ENCODE measurements at places on chromosomes 16 and 17.

GRCh38 chr16:86261379-86261778 is 248.9 kb upstream of the FOXF1 start:
- no peak for DNase-seq

DNA sequence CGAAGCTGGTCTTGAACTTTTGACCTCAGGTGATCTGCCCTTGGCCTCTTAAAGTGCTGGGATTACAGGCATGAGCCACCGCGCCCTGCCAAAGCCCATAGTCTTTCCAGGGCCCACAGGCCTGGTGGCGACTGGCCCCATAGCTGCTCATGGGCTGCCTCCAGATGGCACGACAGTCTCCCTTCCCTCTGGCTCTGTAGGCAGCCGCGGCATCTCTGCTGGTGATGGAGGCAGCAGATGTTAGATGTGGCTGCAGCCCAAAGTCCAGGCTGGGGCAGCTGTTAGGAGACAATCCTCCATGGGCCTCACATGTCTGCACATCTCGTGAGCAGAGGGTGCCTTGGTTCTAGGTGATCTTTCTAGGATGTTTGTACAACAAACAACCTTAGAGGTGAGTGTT is 69.7 kb upstream of the DNAJA2 start:
- no peak for DNase-seq

DNA sequence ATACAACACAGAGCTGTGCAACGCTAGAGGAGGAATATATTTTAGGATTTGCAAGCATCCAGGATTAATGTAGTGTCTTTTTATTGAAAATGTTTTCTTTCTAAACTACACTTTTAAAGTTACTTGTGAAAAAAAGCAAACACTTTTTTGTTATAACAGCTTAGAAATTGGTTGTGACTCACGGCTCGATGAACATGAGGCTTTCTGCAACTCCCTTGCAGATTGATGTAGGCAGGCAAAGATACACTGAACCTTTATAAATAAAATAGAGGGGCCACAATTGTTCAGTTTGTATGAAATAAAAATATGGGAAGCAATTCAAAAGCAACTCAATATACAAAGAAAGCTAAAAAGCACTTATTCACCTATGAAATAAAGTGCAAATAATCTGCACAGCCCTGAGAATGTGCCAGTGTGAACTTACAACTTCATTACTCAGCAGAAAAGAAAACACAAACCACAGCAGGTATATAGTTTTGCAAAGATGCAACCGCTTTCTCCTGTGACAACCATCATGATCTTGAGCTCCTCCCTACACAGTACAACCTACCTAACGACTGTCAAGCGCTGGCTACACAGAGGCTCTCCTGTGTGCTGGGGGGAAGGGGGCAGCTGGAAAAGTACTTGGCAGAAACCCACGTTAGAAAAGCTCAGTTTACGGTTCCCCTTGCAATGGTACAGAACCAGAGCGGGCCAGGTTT is 948 bp downstream of the LUC7L start:
- DNase-seq: no peak

DNA sequence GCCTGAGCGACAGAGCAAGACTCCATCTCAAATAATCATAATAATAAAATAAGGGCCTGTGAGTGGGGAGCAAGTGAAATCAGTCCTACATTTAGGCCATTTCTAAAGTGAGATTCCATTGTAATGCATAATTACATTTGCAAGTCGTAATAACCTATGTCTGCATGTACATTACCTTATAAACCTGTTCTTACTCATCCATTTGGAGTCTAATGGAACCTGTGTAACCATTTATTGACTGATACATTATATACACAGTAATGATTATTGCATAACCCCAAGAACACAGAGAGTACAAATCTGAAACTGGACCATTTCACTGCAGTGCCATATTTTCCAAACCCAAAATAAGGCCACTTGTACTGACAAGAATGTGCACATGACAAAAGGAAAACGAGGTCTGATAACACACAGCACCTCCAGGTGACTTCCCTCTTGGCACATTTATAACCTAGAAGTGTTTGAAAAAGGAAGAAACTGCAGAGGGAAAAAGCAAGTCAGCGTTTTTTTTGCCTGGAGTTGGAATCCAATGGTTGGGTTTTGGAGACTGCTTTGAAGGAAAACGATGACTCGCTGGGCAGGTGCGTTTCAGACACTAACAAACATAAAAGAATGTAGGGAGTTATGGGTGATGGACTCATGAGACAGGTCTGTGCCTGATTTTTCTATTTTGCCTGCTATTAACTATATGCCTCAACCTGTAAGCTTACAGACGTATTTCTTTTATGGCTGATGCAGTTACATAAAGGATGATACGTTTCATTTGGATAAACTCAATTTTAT is 63.6 kb upstream of the KIFC3 start:
- no peak for DNase-seq

DNA sequence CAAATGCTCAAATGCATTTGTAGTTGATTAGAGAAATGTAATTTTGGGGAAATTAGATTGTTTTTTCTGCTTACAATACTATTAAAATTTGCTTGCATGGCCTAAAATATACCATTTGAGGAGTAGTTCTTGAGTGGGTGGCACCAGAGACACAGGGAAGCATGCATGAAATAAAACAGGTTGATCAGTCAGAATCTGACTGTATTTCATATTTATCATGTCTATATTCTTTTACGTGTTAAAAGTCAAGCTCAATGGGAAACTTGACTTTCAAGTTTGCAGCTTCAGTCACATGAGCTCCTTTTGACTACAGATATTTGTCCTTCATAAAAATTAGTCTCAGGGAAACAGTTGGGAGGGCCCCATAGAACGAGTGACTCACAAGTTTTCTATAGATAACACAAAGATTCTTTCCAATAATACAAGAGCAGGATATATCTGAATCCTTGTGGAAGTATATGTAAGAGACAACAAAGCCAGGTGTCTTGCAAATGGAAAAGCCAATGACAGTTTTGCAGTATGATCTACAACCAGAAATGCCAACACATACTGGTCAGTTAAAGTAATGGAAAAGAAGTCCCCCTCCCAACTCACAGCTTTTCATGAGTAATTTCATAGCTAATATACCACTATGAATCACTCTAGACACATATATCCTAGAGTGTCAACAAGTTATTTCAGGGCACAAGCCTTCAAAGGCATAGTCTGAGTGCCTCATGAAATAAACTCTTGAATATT is 42.2 kb upstream of the CORO6 start:
- no peak for DNase-seq

GRCh38 chr17:65020284-65020683 is 36.3 kb downstream of the GNA13 start:
- no peak for DNase-seq

DNA sequence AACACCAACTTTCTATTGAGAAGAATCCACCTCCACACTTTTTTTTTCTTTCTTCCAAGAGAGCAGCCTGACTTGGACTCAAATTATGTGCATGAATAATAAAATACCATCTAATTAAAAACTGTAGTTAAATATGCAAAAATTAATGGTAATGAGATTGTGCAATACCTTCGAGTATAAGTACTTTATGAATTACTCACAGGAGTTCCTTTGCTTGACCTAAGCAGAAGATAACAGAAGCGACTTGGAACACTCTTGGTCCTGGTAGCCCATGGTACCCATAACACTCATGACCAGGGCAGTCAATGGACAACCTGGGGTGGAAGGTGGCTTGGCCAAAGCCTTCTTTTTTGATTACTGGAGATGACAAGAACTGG is 203.5 kb upstream of the IRX3 start:
- DNase-seq: no peak

DNA sequence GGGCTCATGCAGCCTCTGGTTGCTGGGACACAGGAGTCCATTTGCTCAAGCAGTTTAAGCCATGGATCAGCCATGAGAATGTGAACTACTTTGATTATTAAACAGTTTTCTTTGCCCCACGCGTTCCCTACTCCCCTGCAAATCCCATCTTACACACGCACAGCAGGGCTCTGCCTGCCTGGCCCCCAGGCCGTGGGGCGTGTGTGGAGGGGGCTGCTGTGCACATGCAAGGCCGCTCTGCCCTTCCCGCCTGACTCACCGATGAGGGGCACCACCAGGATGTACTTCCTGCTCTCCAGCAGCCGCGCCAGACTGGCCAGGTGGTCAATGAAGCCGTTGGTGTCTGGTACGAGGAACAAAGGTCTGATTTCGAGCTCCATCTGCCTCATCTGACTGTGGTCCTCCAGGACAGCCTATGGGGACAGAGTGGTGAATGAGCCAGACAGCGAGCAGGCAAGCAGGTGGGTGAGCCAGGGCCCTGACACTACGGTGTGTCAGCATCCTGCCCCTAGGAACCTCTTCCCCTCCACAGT is 13.7 kb downstream of the HIC1 start:
- no peak for DNase-seq

- DNase-seq: no peak
These were observed 36.5 kb upstream of the RASL10B start for GRCh38 chr17:35694906-35695305.

DNA sequence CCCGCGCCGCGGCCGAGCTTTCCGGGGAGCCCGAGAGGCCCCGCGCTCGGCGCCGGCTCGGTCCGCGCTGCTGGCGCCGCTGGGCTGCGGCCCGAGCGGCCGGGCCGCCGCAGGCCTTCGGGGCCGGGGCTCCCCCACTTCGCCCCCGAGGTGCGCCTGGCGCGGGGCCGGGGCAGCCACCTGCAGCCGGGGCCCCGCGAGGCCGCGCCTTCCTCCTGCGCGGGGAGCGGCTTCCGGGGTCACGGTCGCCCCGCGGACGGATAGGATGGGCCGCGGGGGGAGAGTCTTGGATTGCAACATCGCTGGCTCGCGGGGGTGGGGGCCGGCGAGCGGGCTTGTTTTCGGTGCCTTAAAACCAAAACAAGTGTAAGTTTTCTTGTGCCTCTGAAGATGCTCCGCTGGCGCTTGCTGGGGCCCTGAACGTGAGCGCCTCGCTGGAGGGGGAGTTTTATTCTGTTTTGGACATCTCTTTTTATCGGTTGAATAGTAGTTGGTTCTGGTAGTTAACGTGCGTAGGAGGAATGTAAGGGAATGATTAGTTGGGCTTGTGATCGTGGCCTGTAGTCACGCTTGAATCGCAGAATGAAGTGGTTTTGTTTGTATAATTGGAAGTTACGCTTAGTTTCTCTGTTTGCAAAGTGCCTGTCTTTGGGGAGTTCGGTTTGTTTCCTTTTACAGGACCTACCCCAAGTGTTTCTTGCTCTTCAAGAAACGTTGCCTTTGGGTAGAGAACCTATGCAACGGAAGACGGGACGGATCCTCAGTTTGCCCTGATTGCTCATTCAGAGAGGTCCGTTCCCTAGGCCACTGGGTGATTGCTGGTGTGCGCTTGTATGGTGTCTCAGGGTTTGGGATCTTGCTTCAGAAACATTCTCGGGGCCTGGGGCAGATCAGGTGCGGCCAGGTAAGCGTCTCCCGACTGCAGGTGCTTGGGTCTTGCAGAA is 724 bp downstream of the UBE2I start:
- no peak for DNase-seq

GRCh38 chr16:66961065-66961744 is at the start of gene CES3:
Gene CES3 (plus strand): TSS chr16:66961266. CDS start chr16:66961308, 42 bp downstream.
- peak; percentile 12 for DNase-seq

GRCh38 chr17:78621720-78622490 is 44.7 kb upstream of the DNAH17 start:
- DNase-seq: no peak

DNA sequence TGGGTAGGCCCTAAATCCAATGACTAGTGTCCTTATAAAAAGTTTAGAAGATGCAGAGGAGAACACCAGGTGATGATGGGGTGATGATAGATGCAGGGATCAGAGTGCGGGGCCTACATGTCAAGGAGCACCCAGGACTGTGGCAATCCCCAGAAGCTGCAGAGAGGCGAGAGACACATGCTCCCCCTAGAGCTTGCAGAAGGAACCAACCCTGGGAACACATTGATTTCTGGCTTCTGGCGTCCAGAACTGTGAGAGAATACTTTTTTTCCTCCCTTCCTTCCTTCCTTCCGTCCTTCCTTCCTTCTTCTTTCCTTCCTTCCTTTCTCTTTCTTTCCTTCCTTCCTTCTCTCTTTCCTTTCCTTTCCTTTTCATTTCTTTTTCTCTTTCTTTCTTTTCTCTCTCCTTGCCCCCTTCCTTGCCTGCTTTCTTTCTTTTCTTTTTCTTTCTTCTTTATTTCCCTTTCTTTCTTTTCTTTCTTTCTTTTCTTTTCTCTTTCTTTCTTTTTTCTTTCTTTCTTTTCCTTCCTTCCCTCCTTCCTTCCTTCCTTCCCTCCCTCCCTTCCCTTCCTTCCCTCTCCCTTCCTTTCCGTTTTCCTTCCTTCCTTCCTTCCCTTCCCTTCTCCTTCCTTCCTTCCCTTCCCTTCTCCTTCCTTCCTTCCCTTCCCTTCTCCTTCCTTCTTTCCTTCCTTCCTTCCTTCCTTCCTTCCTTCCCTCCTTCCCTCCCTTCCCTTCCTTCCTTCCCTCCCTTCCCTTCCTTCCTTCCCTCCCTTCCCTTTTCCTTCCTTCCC is 134.3 kb downstream of the HAPSTR1 start:
- DNase-seq: peak; percentile 23

- DNase-seq: no peak
These were observed 31.1 kb upstream of the JPH3 start for GRCh38 chr16:87570938-87571867.

GRCh38 chr16:75570396-75571065 is 4.4 kb downstream of the GABARAPL2 start:
- no peak for DNase-seq

GRCh38 chr16:85573696-85574641 is 39.2 kb upstream of the GSE1 start:
- DNase-seq: peak; percentile 71

- DNase-seq: no peak
These were observed 48.5 kb downstream of the ARHGAP27 start for GRCh38 chr17:45384047-45384788.

Data from anterior cingulate cortex (tissue), 58 donors.